ENCODE measurements at places on chromosomes 5 and 9.
A peak's percentile ranks its signal among the peaks of the same experiment; 100 is the strongest.

- no peak for DNase-seq
Observed at GRCh38 chr5:173468821-173469251, 140.6 kb upstream of the STC2 start.

DNA sequence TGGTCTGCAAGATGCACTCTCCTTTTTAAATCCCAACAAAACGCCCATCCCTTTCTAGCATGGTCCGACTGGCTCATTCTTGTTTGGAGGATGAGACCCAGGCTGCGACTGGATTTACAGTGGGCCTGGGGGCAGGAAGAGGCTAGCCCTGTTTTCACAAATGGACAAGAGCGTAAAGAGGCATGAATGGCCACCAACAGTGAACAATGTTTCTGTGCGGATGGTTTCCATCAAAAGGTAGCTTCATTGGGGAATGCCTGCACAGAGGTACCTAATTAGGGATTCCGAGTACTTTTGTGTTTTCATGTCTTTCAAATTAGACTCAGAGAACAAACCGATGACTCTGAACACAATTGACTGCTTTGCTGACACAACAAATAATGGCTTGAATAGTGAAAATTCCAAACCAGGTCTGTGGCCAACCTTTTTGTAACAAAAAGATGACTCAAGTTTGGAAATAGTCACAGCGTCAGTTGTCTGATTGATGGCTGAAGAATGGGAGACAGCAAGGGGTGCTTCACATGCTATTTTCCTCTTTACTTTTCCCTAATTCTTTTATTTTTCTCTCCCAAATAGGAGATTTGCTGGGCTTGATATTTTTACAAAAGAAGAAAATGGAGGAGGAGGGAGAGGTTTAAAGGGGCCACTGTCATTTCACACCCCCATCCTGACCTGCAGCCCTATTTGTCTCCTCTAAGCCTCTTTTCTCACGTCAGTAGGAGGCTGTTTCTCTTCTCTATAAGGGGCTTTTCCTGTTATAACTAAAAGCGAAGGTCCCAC is 208.1 kb upstream of the S1PR3 start:
- no peak for DNase-seq

- no peak for DNase-seq
Observed at GRCh38 chr9:135297456-135298075, 182.0 kb upstream of the PPP1R26 start.

- DNase-seq, result no peak
Observed at GRCh38 chr9:89466451-89467277, 31.2 kb downstream of the SEMA4D start.

GRCh38 chr5:53942724-53943123 is 367.6 kb downstream of the ARL15 start:
- no peak for DNase-seq

- no peak for DNase-seq
Observed at GRCh38 chr5:2912741-2913140, 161.3 kb upstream of the IRX2 start.

GRCh38 chr5:105639068-105639467 is 2031.7 kb downstream of the EFNA5 start:
- DNase-seq, result peak; percentile 81

DNA sequence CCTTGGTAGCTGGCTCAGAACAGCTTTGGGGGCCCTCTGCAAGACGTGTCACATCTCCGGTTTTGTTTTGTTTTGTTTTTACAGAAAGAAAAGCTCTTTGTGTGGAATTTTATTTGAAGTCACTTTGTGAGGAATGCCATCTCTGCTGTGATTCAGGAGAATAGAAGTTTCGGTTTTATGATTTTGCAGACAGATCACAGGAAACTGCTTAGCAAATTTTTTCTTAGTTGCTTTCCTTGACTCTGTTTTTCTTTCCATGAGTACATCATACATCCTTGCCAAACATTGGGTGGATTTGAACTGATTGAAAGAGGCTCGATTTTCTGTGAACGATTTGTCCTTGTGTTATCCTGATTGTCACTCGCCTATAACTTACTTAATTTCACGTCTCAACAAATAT is 5.1 kb downstream of the SEMA5A start:
- no peak for DNase-seq

DNA sequence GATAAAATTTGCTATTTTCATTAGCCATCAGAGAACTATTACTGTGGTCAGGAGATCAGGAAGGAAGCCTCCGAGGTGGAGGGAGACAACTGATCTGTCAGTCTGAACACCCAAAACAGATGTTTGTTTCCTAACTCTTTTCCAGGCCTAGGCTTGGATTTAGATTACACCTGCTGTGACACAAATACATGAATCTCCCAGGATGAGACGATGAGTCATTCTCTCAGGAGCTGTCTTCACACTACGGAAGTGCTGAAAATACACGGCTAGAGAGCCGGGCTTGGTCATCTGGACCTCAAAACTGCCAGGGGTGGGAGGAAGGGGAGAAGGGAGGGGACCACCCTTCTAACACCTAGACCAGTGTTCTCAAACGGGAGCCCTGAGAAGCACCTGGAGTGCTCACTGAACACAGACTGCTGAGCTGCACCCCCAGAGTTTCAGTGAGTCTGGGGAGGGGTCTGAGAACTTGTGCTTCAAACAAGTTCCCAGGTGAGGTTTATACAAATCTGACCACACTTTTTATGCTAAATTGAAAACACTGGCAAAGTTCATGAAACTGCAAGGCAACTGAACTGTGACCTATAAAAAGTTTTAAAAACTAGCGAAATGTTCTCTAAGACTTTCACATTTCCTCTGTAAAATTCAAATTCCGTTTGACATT is 80.3 kb upstream of the EQTN start:
- DNase-seq, result peak; percentile 15

DNA sequence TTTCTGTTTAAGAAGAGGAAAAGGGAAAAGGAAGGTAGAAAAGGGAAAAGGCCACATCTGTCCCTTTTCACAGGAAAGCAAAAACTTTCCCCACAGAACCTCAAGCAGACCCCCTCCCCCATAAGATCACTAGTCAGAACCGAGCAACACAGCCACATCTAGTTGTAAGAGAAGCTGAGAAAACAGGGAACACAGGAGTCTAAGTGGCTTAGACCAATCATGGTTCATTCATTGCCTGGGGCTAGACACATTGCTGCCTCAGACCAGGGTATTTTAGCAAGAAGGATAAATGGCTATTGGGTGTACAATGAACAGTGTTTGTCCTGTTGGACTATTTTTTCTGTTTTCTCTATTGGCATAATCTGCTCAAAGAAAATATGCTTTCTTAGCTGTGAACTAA is 98.0 kb downstream of the ARL15 start:
- DNase-seq, result no peak

GRCh38 chr9:128723352-128723865 is 518 bp downstream of the ZDHHC12 start:
- no peak for DNase-seq

Measured in SHP77 (cell line).